ENCODE measurements at places on chromosomes 5 and 9.
A peak's percentile ranks its signal among the peaks of the same experiment; 100 is the strongest.

- no peak for DNase-seq
These were observed 101.1 kb downstream of the APBA1 start for GRCh38 chr9:69571032-69571431.

GRCh38 chr5:50786073-50786472 is 119.6 kb downstream of the PARP8 start:
- DNase-seq, result no peak

GRCh38 chr5:140262221-140262620 is 40.7 kb downstream of the PFDN1 start:
- no peak for DNase-seq

DNA sequence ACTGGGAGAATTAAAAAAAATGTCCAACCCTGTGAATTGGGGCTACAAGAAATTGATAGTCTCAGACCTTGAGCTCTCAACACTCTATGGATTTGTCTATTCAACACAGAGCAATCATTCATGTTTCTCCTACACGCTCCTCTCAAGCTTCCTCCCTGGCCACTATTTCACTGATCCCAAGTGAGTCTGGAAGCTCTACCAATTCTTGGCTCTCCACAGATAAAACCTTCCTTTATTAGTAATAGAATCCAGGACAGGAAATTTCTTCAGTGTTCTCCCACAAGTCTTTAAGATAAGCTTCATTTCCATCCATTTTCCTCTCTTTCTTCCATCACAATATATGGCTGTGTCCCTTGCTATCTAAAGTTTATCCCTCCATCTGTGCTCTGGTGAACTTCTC is 215.1 kb upstream of the PAPPA start:
- no peak for DNase-seq

GRCh38 chr5:150245111-150245789 is 44.3 kb downstream of the CAMK2A start:
- DNase-seq, result no peak

DNA sequence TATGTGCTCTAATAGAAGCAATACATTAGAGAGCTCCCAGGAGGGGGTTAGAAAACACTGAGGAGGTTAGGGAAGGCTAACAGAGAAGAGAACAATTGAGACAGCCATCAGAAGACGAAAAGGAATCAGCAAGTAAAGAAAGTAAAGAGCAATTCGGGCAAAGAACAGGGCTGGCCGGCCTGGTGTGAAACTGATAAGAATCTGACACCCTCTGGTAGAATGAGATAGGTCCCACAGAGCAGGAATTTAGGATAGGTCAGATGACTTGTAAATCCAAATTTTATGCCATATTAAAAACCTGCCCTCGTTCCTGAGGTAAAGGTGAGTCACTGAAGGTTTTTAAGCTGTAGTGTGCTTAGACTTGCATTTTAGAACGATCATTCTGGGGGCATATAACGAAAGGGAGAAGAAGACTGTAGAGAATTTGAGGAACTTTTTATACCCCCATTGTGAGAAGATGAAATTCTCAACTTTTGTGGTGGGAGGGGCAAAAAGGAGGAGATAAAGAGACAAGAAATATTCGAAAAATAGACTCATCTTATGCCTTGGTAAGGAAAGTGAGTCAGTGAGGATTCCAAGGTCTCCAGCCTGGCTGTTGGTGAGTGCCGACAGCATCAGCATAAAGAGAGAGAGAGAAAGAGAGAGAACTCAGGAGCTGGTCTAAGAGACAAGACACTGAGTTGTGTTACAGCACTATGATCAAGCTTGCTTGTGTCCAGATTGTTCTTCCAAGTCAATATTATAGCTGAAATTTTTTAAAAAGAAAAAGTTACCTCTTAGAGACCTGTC is 51.3 kb downstream of the TMEM167A start:
- DNase-seq, result no peak

GRCh38 chr9:34486572-34486971 is 28.0 kb downstream of the DNAI1 start:
- no peak for DNase-seq

- peak; percentile 84 for DNase-seq
These were observed 490 bp downstream of the ICE1 start for GRCh38 chr5:5422819-5423515.

GRCh38 chr9:14006386-14007187 is 307.4 kb downstream of the NFIB start:
- no peak for DNase-seq

- no peak for DNase-seq
These were observed 56.7 kb upstream of the FOXB2 start for GRCh38 chr9:76962732-76963131.

GRCh38 chr5:3376611-3377010 is 219.0 kb upstream of the IRX1 start:
- no peak for DNase-seq

GRCh38 chr5:126516133-126516532 is 78.9 kb downstream of the ALDH7A1 start:
- DNase-seq, result no peak

GRCh38 chr5:132490484-132491367 is at the start of gene IRF1:
Gene IRF1 (minus strand): TSS chr5:132490773. CDS start chr5:132489478, 1,295 bp downstream.
- DNase-seq, result peak; percentile 96

DNA sequence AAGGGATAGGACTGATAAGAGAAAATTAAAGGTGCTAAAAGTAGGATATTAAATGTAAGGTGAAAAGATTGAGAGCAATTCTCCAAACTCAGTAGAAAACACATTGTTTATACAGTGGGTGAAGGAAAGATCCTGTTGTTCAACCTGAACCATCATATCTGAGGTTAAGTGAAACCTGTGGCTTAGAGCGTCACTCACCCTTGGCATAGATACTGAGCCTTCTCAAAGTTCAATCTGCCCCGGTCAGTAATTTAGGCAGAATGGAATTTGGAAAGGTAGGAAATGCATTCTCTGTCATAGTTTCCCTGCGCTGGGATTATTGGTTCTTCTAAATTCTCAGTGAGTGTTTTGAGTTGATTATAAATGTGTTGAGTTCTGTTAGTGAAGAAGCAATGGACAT is 456.2 kb upstream of the NMUR2 start:
- no peak for DNase-seq

DNA sequence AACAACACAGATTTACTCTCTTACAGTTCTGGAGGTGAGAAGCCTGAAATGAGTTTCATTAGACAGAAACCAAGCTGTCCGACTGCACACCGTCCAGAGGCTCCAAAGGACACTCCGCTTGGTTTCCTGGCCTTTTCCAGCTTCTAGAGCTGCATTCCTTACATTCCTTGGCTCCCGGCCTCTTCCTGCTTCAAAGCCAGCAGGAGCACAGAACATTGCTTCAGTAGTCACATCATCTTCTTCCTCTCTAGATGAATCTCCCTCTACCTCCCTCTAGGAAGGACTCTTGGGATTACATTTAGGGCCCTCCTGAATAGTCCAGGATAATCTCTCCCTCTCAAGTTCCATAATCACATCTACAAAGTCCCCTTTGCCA is 213.3 kb downstream of the CDK5RAP2 start:
- DNase-seq, result no peak

GRCh38 chr9:133658442-133659431 is 22.6 kb downstream of the DBH start:
- peak; percentile 63 for DNase-seq

- no peak for DNase-seq
These were observed 27.9 kb upstream of the DTWD2 start for GRCh38 chr5:119016125-119016774.

- DNase-seq, result no peak
These were observed 12.1 kb upstream of the SLC6A19 start for GRCh38 chr5:1189269-1189668.

DNA sequence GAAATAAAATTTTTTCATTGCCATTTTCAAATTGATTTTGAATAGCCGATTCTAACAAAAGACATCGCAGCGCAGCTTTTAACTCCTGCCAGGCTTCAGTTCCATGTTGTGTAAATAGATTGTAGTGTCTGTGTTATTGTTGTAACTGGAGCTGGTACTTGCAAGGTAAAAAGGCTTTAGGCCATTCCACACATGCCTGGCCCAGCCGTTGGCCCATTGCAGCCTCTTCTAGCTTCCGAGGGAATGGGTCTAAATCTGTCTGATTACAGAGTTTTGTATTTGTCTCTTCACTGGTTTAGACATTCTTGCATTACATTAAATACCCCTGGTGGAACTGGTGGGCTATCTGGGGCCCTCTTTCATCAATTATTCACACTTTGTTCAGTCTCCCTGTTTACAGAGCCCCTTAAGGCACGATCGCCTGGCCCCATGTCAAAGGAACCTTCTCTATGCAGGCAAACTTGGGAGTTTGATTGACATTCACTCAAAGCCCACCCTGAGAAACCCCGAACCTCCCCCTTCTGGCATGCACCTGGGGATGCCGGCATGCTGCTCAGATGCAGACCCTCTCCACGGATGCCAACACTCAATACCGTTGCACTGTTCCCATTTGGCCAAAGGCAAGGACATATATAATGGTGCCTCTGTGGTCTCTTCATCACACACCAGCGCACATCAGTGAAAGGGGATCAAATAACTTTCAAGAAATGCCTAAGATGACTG is 281.7 kb upstream of the IRX2 start:
- DNase-seq, result no peak

DNA sequence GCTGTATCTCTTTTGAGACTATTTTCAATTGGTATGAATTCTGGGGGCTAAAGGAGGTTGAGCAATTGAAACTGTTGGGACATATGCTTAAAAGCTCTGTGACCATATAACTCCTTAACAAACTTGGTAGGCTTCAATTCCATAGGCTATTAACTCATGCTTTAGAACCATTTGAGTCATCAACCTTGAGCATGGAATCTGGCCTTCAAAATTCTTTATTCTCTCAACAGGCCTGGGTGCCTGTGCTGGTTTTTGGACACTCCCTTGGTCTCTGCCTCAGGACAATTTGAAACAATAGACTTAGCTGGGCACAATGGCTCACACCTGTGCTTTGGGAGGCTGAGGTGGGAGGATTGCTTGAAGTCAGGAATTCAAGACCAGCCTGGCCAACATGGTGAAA is 61.4 kb upstream of the EPB41L4A start:
- no peak for DNase-seq

- no peak for DNase-seq
These were observed 128.0 kb upstream of the ABCA1 start for GRCh38 chr9:105055917-105056316.

- DNase-seq, result no peak
These were observed 284.5 kb downstream of the IRX2 start for GRCh38 chr5:2466966-2467365.

GRCh38 chr5:22650511-22650910 is 202.6 kb downstream of the CDH12 start:
- no peak for DNase-seq

GRCh38 chr9:79403495-79403894 is 168.3 kb upstream of the TLE4 start:
- no peak for DNase-seq

DNA sequence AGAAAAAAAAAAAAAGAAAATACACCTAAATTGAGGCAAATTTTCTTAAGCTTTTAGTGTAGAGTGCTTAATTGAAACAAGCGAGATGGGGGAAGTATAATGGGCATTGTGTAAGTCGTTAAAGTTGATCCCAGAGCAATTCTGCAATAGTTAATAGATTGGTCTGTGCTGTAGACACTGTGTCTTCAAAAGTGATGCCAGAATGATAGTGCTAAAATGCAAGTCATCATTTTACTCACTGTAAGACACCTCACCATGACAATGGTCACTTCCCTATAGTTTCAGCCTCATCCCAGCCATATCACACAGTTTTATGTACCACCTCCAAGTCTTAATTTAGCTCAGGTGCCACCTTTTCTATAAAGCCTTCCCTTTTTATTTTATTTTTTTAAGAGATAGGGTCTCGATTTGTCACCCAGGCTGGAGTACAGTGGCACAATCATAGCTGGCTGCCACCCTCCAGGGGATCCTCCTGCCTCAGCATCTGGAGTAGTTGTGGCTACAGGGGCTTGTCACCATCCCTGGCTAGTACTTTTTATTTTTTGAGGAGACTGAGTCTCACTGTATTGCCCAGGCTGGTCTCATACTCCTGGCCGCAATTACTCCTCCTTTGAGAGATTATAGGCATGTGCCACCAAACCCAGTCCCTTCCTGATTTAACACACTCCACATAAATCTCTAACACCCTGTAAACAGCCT is 6.2 kb downstream of the COX7C start:
- DNase-seq, result no peak

GRCh38 chr9:14405176-14405706 is 91.3 kb upstream of the NFIB start:
- no peak for DNase-seq

- no peak for DNase-seq
These were observed 144.8 kb downstream of the GADD45G start for GRCh38 chr9:89749500-89750116.

- DNase-seq, result no peak
These were observed 74.5 kb upstream of the PALM2AKAP2 start for GRCh38 chr9:109705515-109705914.

DNA sequence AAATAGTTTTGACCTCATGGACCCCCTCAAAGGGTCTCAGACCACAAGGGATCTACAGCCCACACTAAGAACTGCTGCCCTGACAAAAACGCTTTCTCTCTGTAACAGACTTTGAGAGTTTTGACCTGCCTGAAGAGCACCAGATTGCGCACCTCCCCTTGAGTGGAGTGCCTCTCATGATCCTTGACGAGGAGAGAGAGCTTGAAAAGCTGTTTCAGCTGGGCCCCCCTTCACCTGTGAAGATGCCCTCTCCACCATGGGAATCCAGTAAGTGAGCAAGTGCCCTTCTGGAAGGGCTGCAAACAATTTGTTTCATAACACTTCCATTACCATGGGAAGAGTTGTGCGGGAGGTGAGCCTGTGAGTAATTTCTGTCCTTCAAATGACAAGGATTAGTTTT is 6.0 kb downstream of the PTTG1 start:
- DNase-seq, result no peak

All from right kidney (tissue), 9 donors.